ENCODE measurements at places on chromosomes 2 and 18.

- H3K36me3 ChIP-seq: no peaks in the 10 kb centered on the region
- no peak overlapping the region for H3K4me3 ChIP-seq
Observed at GRCh38 chr2:62814123-62814522, 108.6 kb downstream of the EHBP1 start.

GRCh38 chr2:30038419-30038818 is 108.4 kb upstream of the YPEL5 start:
- no peak overlapping the region for H3K4me3 ChIP-seq
- no peak overlapping the region for H3K27ac ChIP-seq
- no peaks in the 10 kb centered on the region for H3K4me1 ChIP-seq
- H3K27me3 ChIP-seq: peaks cover 27% of the 10 kb centered on the region
- H3K36me3 ChIP-seq: no peaks in the 10 kb centered on the region

DNA sequence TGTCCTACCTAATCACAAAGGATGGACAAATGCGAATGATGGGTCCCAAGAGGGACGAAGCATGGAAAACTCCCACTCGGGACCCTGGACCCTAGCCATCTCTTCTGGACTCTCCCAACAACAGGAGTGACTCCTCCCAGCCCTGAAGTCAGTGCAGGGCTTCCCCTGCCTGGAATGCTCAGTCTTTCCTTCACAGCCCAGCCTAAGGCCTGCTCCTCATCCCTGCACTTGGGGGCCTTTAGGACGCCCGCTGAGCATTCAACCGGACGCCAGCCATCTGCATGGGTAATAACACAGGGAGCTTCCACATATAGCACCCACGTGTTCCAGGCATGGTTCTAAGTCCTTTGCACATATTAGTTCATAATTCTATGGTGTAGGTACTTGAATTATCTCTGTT is 237.5 kb downstream of the KLHL29 start:
- no peaks in the 10 kb centered on the region for H3K36me3 ChIP-seq

GRCh38 chr2:67840460-67841068 is 222.2 kb downstream of the C1D start:
- peaks cover 16% of the 10 kb centered on the region for H3K27me3 ChIP-seq
- no peaks in the 10 kb centered on the region for H3K36me3 ChIP-seq
- DNase-seq: peak; percentile 35
- peaks cover 1% of the 10 kb centered on the region for H3K4me1 ChIP-seq

GRCh38 chr2:30692829-30693275 is 114.4 kb downstream of the CAPN13 start:
- H3K27ac ChIP-seq: peak overlapping the region; percentile 68
- peaks cover 2% of the 10 kb centered on the region for H3K4me1 ChIP-seq
- H3K27me3 ChIP-seq: peaks cover 4% of the 10 kb centered on the region
- no peaks in the 10 kb centered on the region for H3K36me3 ChIP-seq

DNA sequence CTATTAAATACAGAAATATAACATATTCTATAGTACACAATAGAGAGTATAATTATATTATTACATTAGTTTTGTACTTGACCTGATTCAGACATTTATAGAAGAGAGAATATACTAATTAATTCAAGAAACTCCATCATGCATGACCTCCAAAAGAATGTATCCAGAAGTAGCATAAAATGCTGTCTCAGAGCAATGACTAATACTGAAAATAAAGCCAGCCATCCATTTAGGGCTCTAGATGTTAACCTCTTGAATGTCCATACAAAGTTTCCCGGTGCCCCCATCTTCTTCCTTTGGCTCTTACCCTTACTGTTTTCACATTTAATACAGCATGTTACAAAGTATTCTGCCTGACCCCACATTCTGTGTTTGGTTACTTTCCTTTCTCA is 102.0 kb downstream of the ARHGAP15 start:
- no peak for DNase-seq
- no peak overlapping the region for H3K4me3 ChIP-seq
- peaks cover 6% of the 10 kb centered on the region for H3K4me1 ChIP-seq
- H3K27me3 ChIP-seq: no peaks in the 10 kb centered on the region

GRCh38 chr2:113167115-113167932 is 6.4 kb upstream of the PSD4 start:
- H3K4me1 ChIP-seq: peaks cover 48% of the 10 kb centered on the region
- no peak for DNase-seq
- H3K4me3 ChIP-seq: no peak overlapping the region
- peak overlapping the region; percentile 6 for H3K27ac ChIP-seq
- H3K36me3 ChIP-seq: peaks cover 5% of the 10 kb centered on the region

DNA sequence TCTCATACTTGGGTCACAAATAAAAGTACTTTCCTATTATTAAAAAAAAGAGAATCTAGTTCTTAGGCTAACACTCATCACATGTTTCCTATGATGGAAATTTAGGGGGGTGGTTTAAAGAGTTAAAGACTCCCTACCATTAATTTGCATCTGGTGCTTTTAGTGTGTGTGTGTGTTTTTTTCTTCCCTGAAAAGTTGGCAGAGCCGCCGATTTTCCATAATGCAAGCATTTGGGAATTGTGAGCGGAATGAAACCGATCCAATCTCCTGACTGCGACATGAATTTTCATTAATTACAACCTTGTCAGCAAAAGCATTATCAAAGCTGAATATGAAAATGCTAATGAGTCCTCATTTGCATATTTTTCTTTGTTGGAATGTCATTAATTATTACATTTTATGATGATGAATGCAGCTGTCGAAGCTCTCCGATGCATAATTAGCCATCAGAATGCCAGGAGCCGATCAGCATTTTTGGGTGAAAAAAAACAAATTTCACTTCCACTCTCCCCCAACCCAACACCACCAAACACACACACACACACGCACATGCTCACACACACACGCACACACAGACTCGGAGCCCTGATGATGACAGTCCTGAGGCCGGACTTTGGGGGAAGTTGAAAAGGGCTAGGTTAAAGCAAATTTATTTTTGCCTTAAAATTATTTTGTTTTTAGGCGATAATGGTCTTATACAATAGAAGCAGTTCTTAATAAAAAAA is 165.4 kb downstream of the TCF4 start:
- H3K4me1 ChIP-seq: peaks cover 32% of the 10 kb centered on the region
- peak overlapping the region; percentile 75 for H3K27ac ChIP-seq
- DNase-seq: no peak
- H3K36me3 ChIP-seq: no peaks in the 10 kb centered on the region
- H3K4me3 ChIP-seq: peak overlapping the region; percentile 59

DNA sequence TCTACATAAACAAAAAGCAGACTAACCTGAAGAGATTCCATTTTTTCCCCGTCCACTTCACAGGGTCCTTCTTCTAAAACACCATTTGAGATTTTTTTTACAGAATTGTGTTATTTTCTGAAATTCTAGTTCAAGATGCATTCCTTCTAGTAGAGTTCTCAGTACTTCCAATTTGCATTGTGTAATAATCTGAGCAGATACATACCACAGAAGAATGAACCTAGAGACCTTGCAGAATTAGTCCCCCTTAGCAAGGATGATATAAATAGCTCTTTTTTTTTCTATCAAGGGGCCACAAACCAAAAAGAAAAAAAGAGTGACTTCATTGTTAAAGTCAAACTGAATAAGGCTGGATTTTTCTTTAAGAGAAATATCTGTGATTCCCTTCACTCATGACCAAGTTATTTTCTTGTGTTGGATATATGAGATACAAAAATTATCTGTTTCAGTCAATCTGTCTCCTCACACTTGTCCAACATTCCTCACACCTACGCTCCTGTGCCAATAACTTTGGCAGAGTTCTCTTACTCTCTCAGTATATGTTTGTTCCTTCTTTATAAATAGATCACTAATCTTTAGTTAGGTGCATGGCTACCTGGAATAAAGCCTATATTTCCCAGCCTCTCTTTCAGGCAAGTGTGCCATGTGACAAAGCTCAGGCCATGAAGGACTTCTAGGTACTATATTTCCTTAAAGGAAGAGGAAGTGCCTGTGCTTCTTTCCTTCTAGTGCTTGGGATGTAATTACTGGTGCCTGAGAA is 183.5 kb downstream of the ZNF385B start:
- H3K4me1 ChIP-seq: no peaks in the 10 kb centered on the region
- no peak overlapping the region for H3K4me3 ChIP-seq
- H3K27ac ChIP-seq: no peak overlapping the region
- DNase-seq: no peak
- H3K36me3 ChIP-seq: no peaks in the 10 kb centered on the region

DNA sequence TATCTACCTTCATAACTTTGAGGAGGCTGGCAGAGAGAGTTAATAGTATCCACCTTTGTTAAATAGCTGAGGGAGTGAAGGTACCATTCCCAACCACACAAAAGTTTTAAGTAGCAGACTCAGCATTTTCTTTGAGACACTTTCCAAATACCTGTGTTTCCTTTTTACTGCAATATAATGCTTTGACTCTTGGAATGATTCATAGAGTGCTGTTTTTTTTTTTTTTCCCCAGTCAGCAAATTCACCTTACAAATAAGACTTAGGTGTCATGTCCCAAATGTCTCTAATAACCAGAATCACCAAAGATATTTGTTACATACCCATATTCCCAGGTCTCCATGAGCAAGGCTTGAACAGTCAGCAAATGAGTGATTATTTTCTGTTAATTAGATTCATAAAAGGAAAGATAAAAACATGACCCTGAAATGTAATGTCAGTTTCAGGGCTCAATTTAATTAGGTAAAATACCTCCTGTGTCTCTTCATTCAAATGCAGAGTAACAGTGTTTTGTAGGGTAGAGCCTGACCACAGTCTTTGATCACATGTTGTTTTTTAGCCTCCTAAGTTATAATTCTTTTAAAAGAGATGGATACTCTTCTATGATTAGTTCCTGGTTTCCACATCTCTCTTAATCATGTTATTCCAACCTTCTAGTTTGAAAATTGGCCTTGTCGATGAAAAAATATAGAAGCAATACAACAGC is 39.9 kb downstream of the SLC5A7 start:
- no peak overlapping the region for H3K27ac ChIP-seq
- no peaks in the 10 kb centered on the region for H3K4me1 ChIP-seq
- DNase-seq: no peak
- H3K36me3 ChIP-seq: no peaks in the 10 kb centered on the region

DNA sequence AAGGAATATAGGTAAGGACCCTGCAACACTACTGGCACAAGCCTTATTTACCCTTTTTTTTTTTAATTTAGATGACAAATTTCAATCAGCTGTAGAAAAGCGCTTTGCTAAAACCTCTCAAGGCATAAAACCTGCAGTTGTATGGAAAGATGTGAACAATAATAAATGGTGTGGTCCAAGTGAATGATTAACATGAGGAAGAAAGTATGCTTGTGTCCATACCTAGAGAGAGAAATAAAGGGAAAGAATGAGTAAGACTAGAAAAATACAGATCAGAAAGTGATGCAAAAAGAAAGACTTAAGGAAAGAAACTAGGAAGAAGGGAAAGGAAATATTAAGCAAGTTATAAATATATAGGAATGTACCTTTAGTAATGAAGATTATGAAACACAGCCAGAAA is 119.2 kb upstream of the SCN7A start:
- no peak for DNase-seq
- H3K4me1 ChIP-seq: peaks cover 13% of the 10 kb centered on the region
- no peaks in the 10 kb centered on the region for H3K36me3 ChIP-seq
- H3K4me3 ChIP-seq: no peak overlapping the region

- H3K27me3 ChIP-seq: no peaks in the 10 kb centered on the region
- no peak overlapping the region for H3K4me3 ChIP-seq
- peaks cover 63% of the 10 kb centered on the region for H3K4me1 ChIP-seq
- peak overlapping the region; percentile 4 for H3K27ac ChIP-seq
Observed at GRCh38 chr2:74052732-74053710, 68.3 kb downstream of the TET3 start.

- peak overlapping the region; percentile 61 for H3K4me3 ChIP-seq
- H3K27ac ChIP-seq: peak overlapping the region; percentile 89
- H3K36me3 ChIP-seq: peaks cover 19% of the 10 kb centered on the region
- peaks cover 53% of the 10 kb centered on the region for H3K4me1 ChIP-seq
- no peak for DNase-seq
Observed at GRCh38 chr2:74538881-74539339, 9.2 kb downstream of the HTRA2 start.

DNA sequence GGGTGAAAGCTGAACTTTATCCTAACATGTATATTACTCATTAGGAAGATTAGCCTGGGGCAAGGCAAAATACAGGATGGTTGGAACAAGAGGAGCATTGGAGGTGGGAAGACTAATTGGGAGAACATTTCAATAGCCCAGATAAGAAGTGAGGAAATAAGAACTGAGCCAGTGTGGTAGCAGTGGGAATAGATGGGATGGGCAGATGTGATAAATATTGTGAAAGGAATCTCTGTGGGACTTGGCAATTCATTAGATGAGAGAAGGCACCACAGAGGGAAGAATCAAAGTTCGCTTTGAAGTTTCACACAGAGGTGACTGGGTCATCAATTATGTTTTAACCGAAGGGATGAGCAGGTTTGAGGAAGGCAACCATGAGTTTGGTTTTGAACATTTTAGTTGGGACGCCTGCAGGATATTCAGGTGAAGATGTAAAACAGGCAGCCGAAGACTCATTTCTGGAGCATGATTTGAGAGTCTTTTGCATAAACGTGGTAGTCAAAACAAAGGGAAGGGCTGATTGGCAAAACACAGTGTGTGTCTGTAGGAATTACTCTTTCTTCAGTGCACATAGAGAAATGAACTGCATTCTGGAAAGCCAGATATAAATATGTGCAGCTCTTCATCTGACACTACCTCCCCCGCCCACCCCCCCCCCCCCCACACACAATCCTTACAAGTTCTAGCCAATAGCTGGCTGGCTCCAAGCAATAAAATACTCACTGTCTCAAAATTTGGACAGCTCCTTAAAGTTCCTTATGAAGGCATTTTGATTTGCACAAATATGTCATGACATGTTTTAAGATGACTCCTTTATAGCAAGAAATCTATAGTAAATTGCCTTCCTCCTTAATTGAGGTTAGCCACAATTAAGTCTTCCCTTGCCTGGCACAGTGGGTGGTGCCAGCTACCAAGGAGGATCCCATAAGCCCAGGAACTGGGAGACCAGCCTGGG is 1.9 kb upstream of the SLC1A4 start:
- H3K27ac ChIP-seq: peak overlapping the region; percentile 93
- peak; percentile 17 for DNase-seq
- peaks cover 36% of the 10 kb centered on the region for H3K36me3 ChIP-seq
- peaks cover 65% of the 10 kb centered on the region for H3K4me1 ChIP-seq

- H3K27ac ChIP-seq: no peak overlapping the region
- H3K36me3 ChIP-seq: peaks cover 15% of the 10 kb centered on the region
- DNase-seq: no peak
- H3K27me3 ChIP-seq: peaks cover 36% of the 10 kb centered on the region
- H3K4me3 ChIP-seq: no peak overlapping the region
Observed at GRCh38 chr2:105005181-105005951, 32.5 kb upstream of the MRPS9 start.

DNA sequence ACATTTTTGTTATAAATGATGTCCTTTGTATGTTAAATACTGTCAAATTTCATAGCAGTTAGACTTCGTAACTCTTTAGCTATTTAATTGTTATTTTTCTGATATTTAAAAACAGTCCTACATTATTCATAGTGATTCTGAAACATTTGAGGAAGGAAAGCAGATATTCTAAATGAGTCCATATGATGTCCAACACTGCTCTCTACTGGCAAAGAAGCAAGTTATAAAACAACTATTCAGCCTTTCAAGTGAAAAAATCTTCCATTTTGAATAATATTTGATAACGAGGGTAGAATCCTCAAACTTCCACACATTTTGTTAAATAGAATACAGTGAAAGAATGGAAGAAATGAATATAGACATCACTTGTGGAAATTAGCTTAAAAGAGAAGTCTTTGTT is 220.8 kb downstream of the GULP1 start:
- H3K27me3 ChIP-seq: no peaks in the 10 kb centered on the region
- H3K36me3 ChIP-seq: no peaks in the 10 kb centered on the region
- H3K4me3 ChIP-seq: no peak overlapping the region
- no peak for DNase-seq
- H3K27ac ChIP-seq: no peak overlapping the region
- H3K4me1 ChIP-seq: no peaks in the 10 kb centered on the region

Measured in stimulated activated naive B cell treated with anti-CD40 and anti-IgM and Interleukin-4, amounts not matched to agents 10 μg/mL and 1 μg/mL and 100 μg/mL, for 72 hours (primary cell).